Glutamatergic neuron (in vitro differentiated cells): ENCODE measurements at places on chromosomes 11 and 22.

DNA sequence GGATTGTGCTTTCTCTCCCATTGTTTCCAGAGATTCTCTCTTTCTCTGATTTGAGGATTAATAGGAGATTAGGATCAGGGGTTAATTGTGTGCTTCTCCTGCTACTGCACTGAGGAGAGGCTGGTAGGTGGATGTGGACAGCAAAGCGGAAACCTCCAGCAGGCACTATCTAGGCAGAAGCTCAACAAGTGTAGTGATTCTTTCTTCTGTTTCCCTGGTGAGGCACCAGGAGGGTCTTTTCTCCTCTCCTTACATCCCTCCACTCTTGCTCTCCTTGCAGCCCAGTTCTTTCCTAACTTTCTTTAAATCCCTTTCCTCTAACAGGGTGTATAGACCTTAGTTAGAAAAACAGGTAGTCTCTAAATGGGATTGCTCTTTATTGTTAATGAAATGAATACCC lies 1.9 kb upstream of the ZBTB16 start:
- no peak for DNase-seq

DNA sequence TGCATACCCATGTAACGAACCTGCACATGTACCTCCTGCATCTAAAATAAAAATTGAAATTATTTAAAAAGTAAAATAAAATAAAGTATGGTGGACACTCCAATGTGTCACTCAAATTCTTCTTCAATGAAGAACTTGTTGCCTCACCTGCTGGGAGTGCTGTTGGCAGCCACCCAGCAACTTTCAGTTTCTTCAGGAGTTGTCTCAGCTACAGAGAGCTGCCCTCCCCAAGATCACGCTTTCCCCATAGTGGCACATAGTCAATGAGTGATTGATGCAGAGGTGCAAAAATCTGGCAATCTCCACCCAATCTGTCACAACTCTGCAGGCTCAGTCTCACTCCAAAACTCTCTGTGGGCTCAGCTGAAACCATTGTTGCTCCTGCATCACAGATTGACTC lies 92.3 kb upstream of the C11orf87 start:
- DNase-seq: no peak

DNA sequence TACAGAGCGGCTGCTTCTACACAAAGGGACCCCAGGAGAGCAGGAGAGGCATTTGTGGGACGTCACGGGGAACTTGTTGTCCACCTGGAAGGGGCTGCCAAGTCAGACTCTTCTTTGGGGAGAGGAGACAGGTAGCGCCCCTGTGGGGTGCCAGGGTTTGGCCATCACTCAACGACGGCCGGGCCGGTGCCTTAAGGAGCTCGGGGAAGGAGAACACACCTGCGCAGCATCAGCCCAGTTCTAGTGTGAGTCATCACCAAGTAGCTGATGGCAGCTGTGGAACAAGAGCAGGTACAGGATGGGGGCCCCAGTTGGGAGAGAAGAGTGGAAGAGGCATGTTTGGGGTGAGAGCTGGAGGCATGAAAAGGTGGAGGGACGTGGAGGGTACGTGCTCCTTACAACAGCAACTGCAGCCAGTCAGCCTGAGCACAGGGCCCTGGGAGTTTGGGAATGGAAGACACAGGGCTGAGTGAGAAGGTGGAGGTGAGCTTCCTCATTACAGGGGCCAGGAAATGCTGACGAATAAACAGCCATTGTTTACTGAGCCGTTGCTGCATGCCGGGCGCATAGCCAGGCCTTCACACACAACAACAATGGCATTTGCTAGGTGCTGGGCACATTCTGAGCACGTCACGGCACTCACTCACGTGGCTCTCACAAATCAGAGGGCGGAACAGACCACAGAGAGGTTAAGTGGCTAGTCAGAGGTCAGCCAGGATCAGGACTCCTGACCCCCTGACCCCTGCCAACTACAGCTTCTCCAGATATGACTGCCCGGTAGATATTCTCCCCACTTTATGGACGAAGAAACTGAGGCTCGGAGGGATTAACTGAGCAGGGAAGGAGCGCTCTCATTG lies 29.1 kb upstream of the TP53I11 start:
- no peak for DNase-seq

DNA sequence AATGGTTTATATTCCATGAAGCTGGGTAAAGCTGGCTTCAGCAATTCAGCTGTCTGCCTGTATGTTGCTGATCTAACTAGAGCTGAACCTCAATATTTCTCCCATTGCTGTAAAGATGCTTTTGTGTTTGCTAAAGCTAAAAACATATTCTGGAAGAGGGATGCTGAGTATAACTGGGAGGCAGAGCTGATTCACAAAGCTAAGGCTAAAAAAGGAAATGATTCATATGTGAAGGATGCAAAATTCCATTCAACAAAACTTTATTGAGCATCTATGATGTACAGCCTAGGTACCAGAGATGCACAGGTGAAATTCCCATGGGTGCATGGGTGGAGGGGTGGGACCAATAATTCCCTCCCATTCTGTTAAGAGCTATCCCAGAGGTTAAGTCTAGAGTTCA lies 193.9 kb downstream of the KIF18A start:
- no peak for DNase-seq

DNA sequence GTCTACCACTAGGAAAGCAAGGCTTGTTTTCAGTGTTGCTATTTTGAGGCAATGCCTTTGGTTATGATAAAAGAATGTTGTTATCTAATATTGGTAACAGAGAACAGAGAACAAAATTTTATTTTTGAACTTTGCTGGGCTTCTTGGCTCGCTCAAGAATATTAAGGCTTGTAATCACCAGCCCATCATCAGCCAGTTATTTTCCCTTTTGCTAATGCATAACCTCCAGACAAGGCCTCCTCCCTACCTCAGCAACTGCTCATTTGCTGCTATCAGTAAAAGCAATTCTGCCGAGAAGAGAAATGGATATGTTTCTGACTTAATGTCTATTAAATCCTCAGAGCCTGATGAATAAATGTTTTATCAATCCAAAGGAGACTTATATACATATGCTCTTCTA lies 8.9 kb downstream of the MTMR2 start:
- DNase-seq: no peak

DNA sequence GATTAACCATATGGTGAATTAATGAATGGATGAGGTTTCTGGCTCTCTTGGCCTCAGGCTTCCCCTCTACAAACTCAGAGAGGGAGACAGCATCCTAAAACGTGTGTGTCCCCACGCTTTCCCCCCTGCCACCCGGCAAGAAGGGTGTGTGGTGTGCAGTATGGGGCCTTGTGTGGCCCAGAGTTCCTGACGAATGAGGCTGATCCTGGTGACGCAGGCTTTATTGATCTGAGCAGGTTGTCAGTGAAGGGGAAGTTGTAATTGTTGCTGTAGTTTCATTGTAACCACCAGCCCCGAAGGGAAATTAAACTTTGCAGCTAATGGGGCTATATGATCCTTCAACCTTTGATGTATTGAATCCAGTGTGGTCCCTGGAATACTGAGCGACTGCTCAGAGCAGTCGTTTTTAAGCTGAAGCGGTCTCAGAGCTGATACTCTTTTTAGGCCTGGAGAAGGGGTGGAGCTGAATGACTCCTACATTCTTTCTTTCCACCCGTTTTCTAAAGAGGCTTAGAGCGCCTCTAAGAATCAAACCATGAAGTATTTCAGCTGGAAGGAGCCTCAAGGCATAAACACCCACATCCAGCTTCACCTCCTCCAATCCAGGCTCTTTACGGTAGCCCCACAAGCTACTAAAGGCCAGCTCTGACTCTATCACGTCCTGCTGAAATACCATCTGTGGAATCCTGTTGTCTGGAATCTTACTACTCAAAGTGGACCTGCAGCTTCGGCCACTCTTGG lies 284.7 kb downstream of the MIAT start:
- no peak for DNase-seq

DNA sequence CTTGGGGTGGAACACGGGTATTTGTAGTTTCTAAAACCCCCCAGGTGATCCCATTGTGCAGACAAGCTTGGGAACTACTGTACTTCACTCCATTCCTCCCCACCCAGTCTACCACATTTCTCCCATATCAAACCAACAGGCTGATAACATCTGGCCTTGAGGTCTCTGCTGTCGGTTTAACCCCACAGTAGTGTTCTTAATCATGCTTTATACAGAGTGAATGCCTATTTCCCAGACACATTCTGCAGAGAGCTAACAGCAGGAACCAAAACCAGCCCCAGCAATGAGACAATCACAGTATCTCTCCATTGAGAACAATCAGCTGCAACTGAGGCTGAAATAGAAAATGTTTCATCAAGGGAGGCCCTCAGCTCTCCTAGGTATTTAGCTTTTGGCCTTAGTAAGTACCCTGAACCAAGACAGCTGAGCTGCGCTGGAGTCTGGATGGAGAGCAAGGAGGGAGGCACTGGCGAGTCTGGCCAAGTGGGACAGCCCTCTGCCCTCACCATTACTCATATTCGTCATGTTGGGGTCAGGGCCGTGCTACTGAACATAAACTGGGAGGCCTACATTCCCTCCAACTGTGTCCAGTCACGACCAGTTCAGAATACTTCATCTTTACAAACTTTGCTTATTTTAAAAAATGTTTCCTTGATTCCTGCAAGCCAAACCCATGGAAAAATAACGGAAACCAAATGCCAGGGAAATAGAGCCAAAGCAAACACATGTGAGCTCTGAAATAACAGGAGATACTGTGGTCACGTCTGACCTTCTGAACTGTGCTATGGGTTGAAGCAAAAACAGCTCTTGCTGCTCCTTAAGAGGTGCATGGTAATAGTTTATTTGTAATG lies 81.0 kb downstream of the CCDC34 start:
- no peak for DNase-seq

DNA sequence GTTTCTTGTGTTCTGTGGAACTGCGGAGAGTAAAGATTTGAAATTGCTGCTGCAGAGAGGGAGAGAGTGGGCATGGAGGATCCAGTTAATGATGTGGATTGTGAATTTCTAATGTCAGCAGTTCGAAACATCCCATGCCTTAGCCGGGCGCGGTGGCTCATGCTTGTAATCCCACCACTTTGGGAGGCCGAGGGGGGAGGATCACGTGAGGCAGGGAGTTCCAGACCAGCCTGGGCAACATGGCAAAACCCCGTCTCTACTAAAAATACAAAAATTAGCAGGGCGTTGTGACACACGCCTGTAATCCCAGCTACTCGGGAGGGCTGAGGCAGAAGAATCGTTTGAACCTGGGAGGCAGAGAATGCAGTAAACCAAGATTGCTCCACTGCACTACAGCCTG lies 1.1 kb upstream of the CAVIN3 start:
- DNase-seq: no peak

DNA sequence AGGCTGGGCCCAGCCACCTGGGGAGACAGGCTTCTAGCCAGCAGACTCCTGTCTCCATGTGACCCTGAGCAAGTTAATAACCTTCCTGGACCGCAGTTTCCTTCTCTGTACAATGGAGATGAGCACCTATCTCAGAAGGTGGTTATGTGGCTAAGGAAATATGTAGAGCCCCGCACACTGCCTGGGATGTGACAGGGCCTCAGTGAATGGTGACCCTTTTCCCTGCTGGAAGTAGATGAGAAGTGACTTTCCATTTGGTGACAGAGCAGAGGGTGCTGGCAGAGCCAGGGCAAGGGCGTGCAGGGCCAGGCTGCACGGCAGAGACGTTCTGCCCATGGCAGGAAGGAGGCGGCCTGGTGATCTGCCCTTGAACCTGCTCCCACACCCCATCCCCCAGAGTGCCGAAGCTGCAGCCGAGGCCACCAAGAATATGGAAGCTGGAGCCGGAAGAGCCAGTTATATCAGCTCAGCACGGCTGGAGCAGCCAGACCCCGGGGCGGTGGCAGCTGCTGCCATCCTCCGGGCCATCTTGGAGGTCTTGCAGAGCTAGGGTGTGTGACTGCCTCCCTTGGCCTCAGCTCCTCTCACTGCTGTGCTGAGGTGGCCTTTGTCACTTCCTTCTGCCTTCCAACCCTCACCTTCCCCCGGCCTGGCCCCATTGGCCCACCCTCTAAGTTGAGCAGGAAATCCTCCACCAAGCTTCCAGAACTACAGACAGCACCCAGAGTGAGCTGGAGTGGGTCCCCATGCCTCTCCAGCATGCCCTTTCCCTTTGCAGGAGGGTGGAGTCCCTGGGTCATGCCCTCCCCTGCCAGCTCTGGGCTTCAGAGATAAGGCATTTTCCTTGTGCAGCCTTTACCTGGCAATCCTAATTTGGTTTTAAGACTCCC lies 13.2 kb downstream of the TKFC start:
- no peak for DNase-seq

GRCh38 chr22:46843821-46844255 lies 81.4 kb downstream of the TBC1D22A start:
- no peak for DNase-seq

DNA sequence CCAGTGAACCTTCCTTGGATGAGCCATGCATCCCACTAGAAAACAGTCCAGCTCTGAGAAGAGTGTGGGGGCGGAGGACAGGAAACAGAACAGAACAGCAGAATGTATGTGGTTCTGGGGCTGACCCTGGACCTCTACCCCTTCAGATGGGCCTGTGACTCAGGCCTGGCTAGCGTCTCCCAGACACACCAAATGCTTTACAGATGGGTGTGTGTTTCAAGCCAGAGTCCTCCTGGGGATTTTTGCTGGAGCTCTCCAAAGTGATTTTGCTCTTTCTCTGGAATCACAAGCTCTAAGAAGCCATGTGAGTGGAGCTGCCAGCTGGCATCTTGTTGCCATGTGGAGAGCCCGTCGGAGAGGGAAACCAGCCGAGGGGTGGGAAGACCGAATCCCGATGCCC lies 13.2 kb upstream of the C1QTNF4 start:
- DNase-seq: no peak

- DNase-seq: no peak
These were observed 2.1 kb downstream of the MAPK8IP1 start for GRCh38 chr11:45887587-45887986.

GRCh38 chr11:86040919-86041850 lies 27.7 kb downstream of the PICALM start:
- DNase-seq: no peak

DNA sequence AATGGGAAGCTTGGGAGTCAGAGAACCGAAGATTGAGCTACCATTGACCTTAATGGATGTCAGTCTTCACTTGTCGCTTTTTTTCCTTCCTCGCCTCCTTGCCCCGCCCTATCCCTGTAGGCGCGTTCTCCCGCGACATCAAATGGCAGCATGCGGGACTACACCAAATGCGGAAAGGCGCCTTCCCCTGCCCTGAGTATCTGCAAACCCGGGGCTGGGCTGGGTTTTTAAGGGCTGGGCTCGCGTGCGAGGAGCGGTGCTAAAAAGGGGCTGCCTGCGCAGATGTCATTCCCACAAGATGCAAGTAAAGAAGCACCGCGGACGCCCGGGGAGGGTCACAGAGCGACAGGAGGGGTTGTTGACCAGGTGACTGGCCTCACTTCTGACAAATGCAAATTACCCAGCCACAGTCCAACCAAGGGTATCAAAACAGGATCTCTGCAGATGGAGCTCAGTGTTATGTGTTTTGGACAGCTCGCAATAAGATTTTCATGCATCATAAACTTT lies 4.7 kb upstream of the FAM111B start:
- DNase-seq: peak; percentile 76

DNA sequence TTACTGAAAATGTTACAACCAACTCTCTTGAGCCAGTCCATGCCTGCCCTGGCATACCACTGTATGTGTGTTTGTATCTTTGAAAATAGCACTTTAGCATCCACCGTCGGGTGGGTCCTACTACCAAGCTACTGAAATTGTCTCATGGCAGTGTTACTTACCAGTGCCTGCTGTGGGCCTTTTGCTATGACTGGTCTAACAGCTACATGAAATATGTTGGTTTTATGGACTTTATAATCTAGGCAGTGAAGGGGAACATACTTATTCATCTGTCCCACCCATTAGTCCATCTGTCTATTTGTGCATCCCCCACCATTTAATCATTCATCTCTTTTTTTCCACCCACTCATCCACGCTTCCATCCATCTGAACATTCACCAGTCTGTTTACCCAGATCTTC lies 106.0 kb downstream of the NAV2 start:
- no peak for DNase-seq
